ENCODE measurements at places on chromosomes 4 and X. TPM values are rescaled to one million over a fixed set of nuclear protein-coding genes. Genes with fewer than 3 reads are reported as not detected.

The GABRQ gene
- not detected for total RNA-seq

DNA sequence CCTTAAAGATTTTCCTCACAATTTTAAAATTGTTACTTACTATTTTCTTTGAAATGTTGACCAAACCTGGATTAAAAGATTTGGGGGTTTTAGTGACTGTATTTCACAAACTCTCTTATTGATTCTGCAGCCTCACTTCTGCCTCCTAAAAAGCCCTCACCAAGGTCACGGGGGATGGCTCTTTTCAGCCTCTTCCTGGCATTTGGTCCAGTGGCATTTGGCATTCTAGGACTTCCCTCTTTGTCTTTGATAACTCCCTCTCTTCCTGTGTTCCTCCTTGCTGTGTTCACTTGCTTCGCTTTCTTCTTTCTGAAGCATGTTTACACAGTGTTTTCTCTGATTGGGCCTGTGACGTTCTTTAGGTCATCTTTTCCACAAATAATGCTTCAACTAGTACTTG lies 21.5 kb downstream of the PKD2 start:
- peak; percentile 27 for DNase-seq

The NKX6-1 gene
- 0.94 TPM for total RNA-seq

- no peak for DNase-seq
Measured at GRCh38 chrX:4627414-4627813, 914.0 kb upstream of the PRKX start.

- DNase-seq = no peak
Measured at GRCh38 chr4:2825740-2826139, 17.9 kb upstream of the ADD1 start.

DNA sequence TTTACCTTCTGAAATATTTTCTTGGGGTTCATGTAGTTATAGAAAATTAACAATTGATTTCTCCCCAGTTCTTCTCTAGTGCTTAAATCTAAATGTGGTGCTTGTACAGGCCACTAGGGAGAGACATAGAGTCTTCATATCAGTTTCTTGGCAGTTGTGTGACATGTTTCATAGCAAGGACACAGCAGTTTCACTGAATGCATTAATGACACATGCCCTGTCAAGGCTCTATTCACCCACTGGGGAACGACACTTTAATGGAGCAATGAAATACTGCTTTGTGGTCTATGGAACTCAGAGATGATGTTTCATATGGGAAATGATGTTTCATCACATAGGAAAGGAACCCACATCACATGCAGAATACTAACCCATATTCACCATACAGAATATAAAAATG lies 2.8 kb downstream of the VEGFC start:
- peak; percentile 85 for DNase-seq

DNA sequence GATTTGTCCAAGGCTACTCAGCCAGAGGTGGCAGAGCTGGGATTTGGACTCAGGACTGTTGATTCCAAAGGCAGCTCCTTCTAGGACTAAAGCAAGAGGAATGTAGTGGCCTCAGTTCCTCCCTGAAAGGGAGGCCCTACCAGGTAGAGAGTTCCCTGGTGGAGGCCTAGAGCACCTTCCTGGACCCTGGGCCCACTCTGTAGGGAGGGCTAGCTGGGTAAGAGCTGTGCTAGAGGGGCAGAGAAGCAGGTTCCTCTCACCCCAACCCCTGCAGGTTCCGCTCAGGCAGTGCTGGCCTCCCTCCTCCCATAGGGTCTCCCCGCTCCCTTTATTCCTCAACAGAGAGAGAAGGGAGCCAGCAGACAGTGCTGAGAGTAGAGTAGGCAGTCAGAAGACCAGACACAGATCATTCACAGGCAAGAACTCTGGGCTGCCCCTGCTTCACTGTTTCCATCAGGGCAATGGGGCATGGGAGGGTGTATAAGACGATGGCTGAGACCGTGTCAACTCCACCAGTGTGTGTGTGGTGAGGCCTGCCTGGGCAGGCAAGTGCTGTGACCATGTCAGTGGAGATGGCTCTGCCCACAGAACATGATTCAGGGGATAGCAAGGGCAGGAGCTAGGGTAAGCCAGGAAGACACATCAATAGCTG lies 12.4 kb upstream of the PJA1 start:
- DNase-seq = no peak

The TEX28 gene
- total RNA-seq = not detected

GRCh38 chrX:123740536-123740935 lies 7.7 kb upstream of the THOC2 start:
- no peak for DNase-seq

DNA sequence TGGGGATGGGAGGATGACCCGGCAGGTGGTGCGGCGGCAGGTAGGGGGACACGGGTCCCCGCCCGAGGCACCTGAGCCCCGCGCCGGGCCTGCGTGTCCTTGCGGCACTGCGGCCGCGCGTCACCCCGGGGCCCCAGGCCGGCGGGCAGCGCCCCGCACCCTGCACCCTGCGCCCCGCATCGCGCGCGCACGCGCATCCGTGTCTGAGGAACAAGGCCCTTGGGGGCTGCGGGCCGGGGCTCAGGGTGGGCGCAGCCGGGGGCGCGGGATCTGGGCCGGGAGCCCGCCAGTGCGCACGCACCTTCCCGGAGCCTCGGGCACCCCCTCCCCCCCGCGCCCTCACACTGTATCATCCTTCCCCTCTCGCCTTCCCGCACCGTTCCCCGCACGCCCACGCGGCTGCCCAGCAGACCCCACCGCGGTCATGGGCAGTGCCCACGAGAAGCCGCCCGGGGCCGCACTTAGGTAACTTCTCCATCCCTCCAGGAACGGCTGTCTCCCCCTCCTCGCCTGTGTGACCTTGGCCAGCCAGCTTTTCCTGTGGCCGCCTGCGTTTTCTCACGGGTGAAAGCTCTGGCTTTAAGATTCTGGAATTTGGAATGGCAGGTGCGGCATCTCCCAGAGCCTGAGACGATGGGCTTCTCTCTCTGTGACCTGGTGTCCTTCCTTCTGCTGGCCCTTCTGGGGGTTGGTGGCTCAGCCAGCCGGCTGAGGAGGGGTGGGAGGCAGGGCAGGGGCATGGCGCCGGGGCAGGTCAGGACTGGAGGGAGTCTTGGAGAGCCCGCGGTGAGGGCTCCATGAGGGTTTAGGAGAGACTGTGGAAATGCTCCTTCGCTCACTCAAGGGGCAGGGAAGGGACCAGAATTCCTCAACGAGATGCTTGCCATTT lies 748 bp downstream of the ATP2B3 start:
- DNase-seq = no peak

GRCh38 chr4:25128671-25129070 lies 31.6 kb downstream of the SEPSECS start:
- no peak for DNase-seq

The VCX3B gene
- not detected for total RNA-seq

The CTAG1A gene
- not detected for total RNA-seq

GRCh38 chr4:72857787-72858186 lies 211.7 kb downstream of the COX18 start:
- DNase-seq = no peak

The EXOC1L gene
- total RNA-seq = not detected

- DNase-seq = no peak
Measured at GRCh38 chrX:10240918-10241317, 84.1 kb downstream of the CLCN4 start.

GRCh38 chr4:6873792-6874461 lies 35.7 kb upstream of the TBC1D14 start:
- peak; percentile 92 for DNase-seq

DNA sequence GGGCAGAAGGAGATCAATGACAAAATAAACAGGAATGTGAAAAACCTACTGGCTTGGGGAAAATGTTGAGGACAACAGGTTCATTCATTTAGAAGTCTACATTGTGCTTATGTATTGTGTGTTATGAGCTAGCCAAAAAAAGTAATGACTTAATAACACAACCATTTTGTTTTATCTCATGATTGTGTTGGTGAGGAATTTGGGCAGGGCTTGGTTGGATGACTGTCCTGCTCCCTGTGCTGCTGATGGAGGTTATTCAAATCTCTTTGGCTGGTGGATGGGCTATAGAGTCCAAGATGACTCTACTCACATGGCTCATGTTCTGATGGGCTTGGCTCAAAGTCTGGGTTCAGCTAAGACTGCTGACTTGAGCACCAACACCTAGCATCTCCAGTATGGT lies 116.3 kb downstream of the HS3ST1 start:
- DNase-seq = peak; percentile 10

DNA sequence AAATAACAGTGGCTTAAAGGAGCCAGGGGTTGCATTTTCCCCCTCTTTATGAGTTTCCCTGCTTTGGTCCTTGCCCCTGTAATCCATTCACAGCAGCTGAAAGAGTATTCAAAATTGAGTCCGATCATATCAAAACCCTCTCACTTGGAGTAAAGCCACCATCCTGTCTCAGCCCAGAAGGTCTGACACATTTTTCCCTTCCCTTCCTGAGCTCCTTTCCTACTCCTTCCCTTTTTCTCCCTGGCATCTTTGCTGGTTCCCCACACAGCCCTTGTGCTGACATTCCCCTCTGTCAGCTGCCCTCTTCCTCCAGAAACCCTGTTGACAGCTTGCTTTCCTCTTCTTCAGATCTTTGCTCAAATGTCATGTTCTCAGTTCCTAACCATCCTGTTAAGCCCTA lies 295.6 kb downstream of the EVC2 start:
- no peak for DNase-seq

DNA sequence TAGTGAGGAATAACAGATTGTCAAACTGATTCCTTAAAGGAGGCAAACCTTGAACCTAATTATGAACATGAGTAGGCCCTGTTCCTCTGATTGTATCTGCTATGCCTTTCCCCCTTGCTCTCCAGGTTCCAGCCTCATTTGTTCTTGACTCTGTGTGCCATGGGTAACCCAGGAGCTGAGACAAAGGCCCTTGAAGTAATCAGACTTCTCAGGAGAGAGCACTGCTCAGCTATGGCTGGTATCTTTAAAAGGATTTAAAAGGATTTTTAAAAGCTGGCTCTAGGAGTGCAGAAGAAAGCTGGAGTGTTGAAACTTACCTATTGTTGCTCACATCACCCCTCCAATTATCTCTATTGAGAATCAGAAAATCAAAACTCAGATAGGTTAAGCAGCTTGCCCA lies 1565.5 kb upstream of the AGA start:
- no peak for DNase-seq

DNA sequence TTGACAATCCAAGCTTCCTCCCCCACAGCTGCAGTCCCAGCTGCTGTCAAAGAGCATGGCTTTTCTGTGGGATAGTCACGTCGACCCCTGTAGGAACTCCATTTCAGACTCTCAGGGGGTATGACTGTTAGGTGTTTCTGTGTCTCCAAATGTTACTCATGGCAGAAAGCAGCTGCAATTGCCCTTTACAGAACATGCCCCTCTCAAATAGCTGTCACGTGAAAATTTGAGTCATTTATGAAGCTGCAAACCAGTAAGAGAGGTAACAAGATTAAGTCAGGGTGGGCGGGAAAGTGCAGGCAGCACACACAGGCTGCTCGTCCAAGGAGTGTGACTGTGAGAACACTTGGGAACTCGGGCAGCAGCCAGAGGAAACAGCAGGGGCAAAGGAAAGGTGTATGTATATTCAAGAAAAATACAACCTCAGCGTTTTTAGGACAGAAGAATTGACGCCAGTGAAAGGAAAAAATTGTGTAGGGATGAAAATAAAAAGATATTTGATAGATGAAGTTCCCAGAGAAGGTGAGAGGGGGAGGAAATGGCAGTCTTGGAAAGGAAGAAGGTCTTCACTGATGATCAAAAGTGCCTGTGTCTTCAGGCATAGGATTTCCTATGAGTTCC lies 66.5 kb upstream of the TMEM184C start:
- peak; percentile 81 for DNase-seq

GRCh38 chr4:67037504-67038227 lies 507.6 kb downstream of the CENPC start:
- no peak for DNase-seq

GRCh38 chrX:151871244-151871643 lies 41.4 kb upstream of the MAGEA4 start:
- peak; percentile 35 for DNase-seq
